ENCODE measurements at places on chromosomes 11 and 22.

- peak; percentile 64 for DNase-seq
These were observed 45.1 kb downstream of the C11orf96 start for GRCh38 chr11:43987384-43988039.

- DNase-seq, result no peak
These were observed 964.9 kb upstream of the CCDC90B start for GRCh38 chr11:84250834-84251613.

- DNase-seq, result no peak
These were observed 53.9 kb upstream of the HEPHL1 start for GRCh38 chr11:93967258-93967657.

GRCh38 chr11:20631519-20632168 lies 32.2 kb downstream of the SLC6A5 start:
- no peak for DNase-seq

- no peak for DNase-seq
These were observed 938 bp downstream of the LAYN start for GRCh38 chr11:111541254-111542061.

DNA sequence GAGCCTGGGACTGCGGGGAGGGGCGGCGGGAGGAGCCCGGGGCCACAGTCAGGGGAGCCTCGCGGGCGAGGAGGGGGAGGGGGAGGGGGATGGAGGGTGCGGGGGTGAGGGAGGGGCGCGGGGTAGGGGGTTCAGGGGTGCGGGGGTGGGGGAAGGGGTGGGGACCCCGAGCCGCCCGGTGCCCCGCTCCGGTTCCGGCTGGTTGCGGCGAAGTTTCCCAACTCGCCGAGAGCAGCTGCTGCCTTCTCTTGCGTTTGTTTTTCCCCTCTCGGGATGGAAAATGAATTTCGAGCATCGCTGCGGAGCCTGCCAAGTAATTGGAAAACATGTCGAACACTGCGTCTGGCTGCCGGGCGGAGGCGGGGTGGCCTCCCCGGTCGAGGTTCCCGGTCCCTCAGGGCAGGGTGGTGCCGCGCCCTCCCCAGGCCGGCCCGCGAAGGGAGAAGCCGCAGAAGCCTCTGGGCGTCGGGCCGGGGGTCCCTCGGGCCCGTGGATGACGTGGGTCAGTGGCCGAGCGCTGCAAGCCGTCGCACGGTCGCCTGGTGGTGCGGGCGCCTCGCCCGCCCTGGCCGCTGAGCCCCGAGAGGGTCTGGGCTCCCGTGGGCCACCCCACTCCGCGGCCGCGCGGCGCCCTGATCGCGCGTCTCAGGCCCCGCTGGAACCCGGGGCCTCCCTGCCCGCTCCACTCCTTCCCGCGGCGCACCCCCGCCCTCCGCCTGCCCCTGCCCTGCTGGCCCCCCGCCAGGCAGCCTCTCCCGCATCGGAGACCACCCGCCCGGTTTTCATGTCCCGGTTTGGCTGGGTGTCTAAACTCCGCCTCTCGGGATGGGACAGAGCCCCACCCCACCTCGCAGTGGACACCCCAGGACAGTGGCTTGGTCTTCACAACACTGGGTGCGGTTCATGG lies 12.1 kb downstream of the SPATA19 start:
- DNase-seq, result no peak

GRCh38 chr11:17798716-17799115 lies 64.1 kb downstream of the KCNC1 start:
- no peak for DNase-seq

- DNase-seq, result no peak
These were observed 36.1 kb downstream of the CDON start for GRCh38 chr11:126026579-126026978.

DNA sequence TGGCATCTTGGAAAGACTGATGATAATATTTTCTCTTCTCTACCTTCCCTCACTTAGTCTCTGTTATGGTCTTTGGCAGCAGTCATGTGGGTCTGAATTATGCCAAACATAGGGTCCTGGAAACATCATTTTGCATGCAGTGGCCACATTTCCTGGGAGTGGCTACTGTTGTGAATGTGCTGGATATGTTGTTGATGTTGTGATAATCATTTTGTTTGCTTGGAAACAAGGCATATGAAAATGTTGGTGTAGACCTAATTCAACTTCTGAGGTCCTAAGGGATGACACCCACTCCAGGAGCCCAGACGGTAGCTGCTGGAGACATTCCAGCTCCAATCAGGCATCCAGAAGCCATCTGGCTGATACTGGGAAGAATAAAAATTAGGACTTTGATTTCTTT lies 109.7 kb downstream of the DCDC1 start:
- no peak for DNase-seq

GRCh38 chr11:12215181-12215593 lies 104.8 kb downstream of the MICAL2 start:
- DNase-seq, result no peak

DNA sequence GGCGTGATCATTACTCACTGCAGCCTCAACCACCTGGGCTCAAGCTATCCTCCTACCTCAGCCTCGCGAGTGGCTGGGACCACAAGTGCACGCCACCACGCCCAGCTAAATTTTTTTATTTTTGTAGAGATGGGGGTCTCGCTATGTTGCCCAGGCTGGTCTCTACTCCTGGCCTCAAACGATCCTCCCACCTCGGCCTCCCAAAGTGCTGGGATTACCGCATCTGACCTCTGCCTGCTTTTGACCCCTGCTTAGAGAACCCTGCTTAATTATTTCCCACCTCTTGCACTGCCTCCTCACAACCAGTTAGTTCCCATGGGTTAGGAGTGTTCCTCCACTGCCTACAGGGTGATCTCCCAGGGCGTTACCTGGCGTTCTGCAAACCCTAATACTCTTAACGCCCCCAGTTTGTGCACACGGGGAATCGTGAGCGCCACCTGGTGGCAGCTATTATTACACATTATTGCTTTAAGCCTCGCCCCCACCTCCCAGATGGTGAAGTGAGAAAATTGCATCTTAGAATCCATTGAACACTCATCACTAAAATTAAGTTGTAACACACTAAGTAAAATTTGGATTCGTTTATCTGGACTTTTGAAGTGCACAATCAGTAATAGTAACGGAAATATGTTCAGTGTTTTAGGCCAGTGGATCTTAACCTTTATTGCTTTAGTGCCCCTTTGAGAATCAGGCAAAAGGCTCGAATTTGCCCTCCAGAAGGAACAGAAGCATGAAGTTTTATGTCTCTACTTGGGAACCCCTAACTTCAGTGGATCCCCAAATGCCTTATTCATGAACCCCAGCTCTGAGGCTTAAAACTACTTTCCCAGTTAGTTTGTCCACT lies 61.4 kb upstream of the ASPHD2 start:
- no peak for DNase-seq

GRCh38 chr11:117171404-117172061 lies 7.0 kb upstream of the SIDT2 start:
- no peak for DNase-seq

- DNase-seq, result peak; percentile 96
These were observed 59.5 kb upstream of the PRSS23 start for GRCh38 chr11:86740628-86741483.

DNA sequence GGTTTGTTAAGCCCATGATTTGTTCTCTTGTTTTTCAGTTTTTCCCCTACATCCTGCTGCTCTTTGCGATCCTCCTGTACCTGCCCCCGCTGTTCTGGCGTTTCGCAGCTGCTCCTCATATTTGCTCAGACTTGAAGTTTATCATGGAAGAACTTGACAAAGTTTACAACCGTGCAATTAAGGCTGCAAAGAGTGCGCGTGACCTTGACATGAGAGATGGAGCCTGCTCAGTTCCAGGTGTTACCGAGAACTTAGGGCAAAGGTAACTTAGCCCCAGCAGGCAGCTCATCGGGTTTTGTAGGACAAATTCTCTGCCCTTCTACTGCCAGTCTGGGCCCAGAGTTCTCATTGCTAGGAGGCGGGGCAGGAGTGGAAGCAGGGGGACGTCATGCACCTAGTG lies 49.7 kb downstream of the PANX1 start:
- no peak for DNase-seq

- no peak for DNase-seq
These were observed 51.6 kb downstream of the RRM1 start for GRCh38 chr11:4146070-4146771.

- no peak for DNase-seq
These were observed 23.8 kb downstream of the DDI1 start for GRCh38 chr11:104060004-104060794.

DNA sequence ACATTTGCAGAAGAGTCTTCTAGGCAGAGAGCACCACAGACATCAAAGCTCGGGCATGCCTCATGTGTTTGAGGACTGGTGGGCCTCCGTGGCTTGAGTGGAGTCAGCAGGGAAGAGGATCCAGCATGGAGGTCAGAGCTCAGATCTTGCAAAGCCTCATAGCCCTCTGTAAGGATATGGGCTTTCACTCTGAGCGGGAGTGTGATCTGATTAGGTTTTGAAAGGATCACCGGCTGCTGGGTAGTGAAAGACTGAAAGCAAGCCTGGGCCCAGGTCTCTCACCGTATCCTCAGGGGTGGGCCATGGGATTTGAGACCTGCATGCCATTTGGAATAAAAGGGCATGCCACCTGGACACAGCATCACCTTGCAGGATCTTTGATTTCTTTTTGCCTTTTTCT lies 112.7 kb downstream of the TEAD1 start:
- DNase-seq, result no peak

- DNase-seq, result no peak
These were observed 3.9 kb downstream of the FRMD8 start for GRCh38 chr11:65390099-65390941.

DNA sequence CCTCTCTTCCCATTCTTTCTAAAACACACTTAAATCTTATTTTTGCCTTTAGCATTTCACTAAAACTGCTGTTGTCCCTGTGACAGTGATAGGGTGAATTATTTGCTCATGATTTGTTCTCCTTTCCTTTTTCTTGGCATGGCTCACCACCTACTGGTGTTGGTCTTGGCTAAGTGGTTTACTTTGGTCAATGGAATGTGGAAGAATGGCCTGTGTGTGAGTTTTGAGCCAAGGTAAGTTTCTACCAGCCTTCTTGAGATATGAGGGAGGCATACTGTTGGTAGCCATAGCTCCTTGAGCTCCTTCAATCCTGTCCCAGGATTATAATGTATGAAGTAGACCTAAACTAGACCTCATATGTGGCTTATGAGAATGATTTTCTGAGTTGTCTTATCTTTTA lies 506.3 kb upstream of the RAG2 start:
- DNase-seq, result no peak

DNA sequence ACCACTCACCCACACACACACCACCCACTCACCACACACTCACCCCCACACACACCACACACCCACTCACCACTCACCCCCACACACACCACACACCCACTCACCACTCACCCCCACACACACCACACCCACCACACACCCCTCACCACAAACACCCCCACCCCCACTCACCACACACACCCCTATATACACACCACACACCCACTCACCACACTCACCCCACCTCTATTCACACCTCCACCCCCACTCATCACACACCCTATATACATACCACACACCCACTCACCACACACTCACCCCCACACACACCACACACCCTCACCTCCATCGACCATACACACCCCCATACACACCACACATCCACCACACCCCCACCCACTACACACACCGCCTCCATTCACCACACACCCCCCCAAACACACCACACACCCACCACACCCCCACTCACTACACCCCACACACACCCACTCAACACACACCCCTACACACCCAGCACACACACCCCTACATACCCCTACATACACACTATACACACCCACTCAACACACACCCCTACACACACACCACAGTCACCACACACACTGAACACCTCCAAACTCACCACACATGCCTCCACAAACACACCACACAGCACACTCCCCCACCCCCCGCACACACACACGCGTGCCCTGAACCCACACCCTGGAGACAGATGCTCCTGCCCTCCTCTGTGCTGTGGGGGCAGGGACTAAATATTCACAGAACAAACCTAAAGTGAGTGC lies 19.0 kb upstream of the TTLL12 start:
- no peak for DNase-seq

DNA sequence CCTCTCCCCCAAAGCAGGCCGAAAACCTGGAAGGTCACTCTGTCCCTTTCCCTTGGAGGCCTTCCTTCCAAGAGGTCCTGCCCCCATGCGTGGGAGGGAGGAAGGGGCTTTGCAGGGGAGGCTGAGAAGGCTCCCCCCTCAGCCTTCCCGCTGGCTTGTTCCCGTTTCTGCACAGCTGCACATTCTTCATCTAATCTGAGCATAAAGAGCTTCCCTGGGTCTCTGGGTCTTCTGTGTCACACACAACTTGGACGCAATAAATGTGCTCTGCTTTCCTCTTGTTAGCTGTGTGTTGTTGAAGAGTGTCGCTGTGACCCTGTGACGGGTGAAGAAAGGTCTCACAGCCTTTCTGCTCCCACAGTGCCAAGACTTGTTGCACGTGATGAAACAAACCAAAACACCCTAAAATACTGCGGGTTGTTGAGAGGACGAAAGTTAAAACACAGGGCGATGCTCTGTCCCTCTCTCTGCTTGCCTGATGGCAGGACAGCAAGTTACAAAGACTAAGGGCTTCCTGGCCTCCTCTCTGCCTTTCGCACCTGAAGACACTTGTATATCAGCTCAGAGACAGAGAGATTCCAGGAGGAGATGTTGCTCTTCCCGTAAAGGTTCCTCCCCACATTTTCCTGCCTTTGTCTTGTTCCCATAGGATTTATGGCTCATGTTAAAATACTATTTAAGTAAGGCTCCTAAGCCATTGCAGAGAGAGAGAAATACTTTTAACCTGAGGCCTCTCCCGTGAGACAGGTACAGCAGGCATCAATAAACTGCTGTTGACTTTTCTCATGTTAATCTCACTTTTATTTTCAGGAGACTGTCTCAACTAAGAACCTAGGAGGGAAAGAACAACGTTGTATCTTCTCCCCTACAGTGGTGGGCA lies 15.4 kb upstream of the IFITM3 start:
- DNase-seq, result no peak

GRCh38 chr22:32904044-32904443 lies 102.5 kb downstream of the TIMP3 start:
- no peak for DNase-seq

DNA sequence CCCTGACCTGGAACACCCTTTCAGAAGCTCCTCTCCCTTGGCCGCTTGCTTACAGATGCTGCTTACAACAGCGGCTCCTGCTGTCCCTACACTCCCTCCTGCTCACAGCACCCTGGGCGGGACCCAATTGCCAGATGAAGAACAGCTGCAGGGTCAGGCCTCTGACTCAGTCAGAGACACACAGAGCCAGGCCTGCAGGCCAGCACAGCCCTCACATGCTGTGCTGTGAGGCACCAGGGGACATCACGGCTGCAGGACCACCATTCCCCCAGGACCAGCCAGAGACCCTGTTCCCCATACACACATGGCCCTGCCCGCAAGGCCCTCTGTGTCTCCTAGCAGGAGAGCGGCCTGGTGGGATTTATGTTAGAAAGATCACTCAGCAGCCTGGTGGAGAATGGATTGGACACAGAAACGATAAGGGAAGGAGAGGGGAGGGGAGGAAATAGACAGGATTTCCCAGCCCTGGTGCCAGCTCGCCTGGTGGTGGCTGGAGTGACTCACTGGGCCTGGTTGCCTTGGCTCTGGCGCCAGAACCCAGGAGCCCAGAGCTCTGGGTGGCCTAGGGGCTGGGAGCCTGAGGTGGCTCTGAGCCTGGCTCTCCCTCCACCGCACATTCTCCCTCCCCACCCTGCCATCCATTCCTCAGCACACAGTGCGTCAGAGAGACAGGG lies 6.7 kb downstream of the CAPN5 start:
- peak; percentile 78 for DNase-seq

GRCh38 chr11:93902921-93903320 lies 52.5 kb upstream of the VSTM5 start:
- DNase-seq, result no peak
